K562 (cell line): ENCODE measurements at places on chromosomes 13 and 19.
A peak's percentile ranks its signal among the peaks of the same experiment; 100 is the strongest.

GRCh38 chr13:107138486-107138885, 570.5 kb upstream of the ARGLU1 start:
- DNase-seq = no peak

- no peak for DNase-seq
Observed at GRCh38 chr13:26759249-26759906, 1.2 kb downstream of the GPR12 start.

DNA sequence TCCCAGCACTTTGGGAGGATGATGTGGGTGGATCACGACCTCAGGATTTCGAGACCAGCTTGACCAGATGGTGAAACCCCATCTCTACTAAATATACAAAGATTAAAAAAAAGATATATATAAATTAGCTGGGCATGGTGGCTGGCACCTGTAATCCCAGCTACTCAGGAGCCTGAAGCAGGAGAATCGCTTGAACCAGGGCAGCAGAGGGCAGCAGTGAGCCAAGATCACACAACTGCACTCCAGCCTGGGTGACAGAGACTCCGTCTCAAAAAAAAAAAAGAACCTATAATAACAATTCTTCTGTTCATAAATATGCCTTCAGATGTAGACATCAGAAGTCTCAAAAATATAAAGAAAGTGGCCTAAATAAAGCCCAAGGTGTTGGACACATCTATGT, 7.6 kb downstream of the ZNF737 start:
- DNase-seq = no peak

DNA sequence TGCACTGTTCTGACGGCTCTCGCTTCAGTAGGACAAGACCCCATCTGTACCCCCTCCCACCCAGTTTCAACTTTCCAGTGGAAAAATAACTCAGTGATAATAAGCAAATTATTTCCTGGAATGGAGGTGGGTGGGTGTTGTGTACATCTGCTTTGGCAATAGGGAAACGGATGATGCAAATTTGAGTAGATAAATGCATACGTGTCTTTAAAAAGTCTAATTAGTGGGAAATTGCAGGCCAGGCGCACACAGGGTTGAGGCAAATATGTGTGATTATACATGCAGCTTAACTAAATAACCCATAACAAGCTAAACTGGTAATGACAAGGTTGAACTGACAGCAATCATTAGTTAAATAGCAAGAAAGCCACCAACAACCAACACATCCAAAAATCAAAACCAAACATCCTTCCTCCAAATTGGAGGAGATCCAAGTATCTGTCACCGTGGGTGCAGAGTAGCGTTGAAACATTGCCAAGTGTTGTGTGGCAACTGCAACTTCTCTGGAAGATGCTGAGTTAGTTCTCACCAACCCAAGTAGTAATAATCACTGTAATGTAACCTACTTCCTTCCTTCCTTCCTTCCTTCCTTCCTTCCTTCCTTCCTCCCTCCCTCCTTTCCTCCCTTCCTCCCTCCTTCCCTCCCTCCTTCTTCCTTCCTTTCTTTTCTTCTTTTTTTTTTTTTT, 54.6 kb downstream of the TRPM4 start:
- DNase-seq = peak; percentile 36

DNA sequence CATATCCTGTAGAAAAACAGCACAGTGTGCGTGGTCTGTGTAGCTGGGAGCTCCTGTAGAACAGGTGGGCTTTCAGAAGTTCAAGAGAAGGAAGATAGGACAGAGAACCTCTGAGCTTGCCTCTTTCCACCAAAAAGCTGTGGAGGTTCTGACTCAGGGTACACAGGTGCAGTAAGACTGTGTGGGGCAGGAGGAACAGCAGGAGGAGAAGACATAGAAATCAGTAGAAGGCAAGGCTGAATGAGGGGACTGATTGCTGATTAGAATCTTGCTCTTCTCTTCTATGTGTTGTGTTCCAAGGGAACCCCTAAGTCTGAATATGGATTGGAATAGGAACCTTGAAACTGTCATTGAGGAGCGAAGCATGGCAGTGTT, 122.7 kb downstream of the AKAP11 start:
- DNase-seq = no peak

DNA sequence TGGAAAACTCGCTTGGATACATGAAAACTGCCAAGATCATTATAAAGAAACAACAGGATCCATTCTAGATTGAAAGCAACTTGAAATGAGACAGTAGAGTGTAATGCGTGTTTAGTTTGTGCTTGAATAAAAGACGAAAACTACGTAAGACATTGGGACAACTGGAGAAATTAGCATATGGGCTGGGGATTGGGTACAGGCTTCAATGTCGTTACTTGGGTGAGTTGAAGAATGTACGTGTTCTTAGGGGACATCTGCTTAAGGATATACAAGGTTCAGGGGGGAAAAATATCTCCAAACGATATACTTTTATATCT, 471 bp upstream of the ERVK3-1 start:
- DNase-seq = peak; percentile 58

DNA sequence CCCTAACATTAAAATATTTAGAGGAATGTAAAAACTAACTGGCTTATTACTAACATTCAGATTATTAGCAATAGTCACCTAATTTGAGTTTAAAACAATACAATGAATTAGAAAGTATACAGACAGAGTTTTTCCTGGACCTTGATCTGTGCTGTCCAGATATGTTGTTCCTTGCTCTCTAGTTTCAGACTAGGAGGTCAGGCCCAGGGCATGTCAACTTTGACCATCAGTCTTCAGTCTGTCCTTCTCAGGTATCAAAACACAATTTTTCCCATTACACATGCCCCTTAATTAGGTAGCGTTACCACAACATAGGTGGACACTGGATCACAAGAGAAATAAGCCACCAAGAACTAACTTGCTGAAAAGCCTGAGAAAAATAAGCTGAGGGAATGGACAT, 197.0 kb downstream of the MAB21L1 start:
- no peak for DNase-seq

DNA sequence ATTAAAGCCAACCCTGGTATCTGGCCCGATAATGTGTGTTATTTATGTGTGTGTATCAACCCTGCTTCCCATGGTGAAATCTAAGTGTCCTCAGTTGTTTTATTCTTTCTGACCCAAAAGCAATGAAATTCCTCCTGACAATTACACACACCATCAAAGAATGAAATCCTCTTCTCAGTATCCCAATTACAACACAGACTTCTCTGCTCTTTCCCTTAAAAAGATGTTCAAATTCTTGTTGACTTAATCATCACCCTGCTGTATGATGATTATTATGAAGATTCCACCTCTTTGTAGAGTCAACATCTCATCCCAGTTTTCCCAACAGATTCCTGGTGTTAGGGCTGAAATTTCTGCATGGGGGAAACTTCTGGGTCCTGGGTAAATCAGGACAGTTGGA, 8.9 kb upstream of the TRPC4 start:
- DNase-seq = no peak

- no peak for DNase-seq
Observed at GRCh38 chr19:31427857-31428256, 78.6 kb upstream of the TSHZ3 start.

DNA sequence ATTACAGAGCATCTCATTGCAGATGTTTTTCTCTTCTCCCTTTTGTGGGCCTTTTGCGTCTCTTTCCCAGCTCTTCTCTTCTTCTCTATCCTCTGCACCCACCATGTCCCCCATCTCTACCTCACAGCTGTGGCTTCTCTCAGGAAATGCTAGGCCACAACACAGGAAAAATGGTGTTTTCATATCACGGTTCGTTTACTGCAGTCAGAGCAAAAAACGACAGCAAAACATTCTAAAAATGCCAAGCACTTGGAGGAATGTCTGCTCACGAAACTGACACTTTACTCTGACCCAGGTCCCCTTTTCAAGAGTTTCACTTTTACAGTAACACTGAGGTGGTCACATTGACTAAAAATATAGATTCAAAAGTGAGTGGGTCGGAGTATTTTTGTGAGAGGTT, 152.2 kb downstream of the DCT start:
- DNase-seq = no peak

GRCh38 chr19:44777715-44778347, at the start of gene CBLC:
TSS of gene CBLC (plus strand) at chr19:44777890. CDS start at chr19:44777932, 42 bp downstream.
- peak; percentile 30 for DNase-seq

DNA sequence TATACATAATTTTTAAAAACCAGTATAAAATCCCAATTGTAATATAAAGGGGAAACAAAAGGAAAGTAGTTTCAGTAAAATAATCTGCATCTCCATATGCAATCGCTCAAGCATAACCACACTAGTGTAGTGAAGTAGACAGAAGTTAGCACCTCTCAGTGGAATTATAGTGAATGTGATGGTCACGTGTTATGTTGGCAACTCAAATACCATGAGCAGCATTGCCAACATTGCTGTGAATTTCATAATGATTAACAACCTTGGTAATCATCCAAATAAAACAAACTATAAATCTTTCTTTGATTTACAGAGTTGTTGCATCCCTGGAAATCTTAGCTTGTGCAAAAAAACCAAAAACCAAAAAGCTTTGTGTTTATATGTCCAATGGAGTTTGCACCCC, 77.3 kb upstream of the SIAH3 start:
- DNase-seq = no peak

DNA sequence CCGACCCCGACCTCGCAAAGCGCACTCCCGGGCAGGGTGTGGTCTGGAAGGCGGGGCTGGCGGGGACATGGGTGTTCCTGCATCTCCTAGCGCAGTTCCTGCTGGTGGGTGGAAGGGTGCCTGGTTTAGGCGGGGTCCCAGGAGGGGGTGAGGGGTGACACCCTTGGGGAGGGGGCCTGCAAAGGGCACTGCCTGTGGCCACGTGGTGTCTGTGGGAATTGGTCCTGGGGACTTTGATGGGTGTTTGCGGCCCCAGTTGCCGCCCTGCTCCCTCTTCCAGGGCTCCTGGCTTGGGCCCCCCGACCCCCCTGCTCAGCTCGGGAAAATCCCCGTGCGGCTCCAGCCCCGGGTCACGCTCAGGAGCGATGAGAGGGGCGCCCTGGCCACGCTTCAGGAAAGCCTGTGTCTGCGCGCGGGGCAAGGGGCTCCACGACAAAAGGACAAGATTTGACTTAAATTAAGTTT, 19.1 kb downstream of the WTIP start:
- DNase-seq = peak; percentile 53

DNA sequence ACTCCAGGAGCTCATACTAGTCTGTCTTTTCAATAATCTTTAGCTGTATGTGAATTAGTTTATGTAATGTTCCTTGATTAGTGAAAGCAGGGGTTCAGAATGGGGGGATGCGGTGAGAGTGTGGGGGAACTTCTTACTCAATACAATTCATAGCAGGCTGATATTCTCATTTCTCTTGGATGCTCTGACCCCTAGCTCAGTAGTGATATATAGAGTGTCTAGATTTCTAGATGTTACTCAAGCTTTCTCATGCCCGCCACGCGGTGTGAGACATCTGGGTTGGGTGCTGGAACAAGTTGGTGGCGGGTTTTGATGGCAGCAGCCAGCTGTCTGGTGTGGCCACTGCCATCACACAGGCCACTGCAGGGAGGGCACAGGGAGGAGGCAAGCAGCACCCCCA, 39.3 kb upstream of the FLT1 start:
- DNase-seq = no peak

GRCh38 chr19:33368074-33368864, 5.2 kb upstream of the CEBPG start:
- no peak for DNase-seq

DNA sequence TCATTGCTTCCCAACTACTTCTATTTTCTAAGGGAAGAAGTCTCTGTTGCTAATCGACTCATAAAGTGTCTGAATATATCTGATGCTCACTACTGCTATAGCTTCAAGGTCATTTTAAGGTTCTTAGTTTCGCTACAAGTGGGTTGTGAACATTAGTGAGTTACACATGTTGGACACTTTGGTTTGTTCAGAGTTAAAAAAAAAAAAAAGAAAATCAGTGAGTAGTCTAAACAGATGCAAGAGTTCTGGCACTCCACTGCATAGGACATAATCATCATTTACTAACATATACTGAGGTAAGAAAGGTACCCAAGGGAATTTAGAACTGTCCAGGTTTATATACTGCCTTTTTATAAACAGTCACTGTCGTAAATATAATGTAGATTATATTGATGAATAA, 108.8 kb downstream of the KLF12 start:
- DNase-seq = no peak

DNA sequence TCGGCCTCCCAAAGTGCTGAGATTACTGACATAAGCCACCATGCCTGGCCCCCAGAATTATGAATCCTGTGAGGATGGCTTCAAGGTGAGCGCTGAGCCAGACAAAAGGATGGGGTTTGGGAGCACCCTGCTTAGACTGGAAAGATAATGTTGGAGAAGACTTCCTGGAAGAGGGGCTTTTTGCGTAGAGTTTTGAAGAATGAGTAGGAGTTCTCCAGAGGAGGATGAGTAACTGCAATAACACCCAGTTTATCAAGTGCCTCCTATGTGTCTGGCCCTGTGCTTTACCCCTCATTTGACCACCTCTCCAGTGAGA, 641 bp upstream of the GDF15 start:
- DNase-seq = no peak

GRCh38 chr13:27393101-27393500, 31.3 kb upstream of the GTF3A start:
- no peak for DNase-seq

GRCh38 chr19:15937771-15938170, 3.4 kb upstream of the CYP4F11 start:
- DNase-seq = no peak

GRCh38 chr13:33250609-33251008, 34.9 kb downstream of the STARD13 start:
- DNase-seq = no peak

GRCh38 chr19:20964798-20965197, 41.7 kb downstream of the ZNF85 start:
- DNase-seq = no peak

DNA sequence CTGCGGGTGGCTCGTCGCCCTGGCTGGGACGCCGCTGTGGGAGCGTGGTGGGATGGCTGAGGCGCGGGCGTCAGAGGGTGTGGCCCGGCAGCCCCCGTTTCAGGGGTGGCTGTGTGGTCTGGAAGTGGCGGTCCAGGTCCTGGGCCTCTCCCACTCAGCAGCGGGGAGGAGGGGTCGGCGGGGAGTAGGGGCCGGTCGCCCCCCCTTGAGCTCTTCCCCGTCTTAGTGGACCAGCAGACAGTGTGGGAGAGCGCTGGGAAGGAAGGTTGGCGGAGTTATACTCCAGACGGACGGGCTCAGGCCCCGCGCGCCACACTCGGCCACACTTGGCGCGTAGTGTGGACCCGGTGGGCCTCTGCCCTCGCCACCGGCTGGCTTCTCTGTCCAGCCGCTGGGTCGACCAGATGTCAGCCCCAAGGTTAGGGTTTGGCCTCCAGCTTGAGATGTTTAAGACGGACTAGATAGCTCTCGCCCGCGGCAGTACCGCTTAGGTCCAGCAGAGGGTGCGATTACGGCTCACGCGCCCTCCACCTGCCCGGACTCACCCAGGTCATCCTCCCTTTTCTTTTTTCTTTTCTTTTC, 21.7 kb upstream of the ZNF429 start:
- DNase-seq = peak; percentile 33

DNA sequence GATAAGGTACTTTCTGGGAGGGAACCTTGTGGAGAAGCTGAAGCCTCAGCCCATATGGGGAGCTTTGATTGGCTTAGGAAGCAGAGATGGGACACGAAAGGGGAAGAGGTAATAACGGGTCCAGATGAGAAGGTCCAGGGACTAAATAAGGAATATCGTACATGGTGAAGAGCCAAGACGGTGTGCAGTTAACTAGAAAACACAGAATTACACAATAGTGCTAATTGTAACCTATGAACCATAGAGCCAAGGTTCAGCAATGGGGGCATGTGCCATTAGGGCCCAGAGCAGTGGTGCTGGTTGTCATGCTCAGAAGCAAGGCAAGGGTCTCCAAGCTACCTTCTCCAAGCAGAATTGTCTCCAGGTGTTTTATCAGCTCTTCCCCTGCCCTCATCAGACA, 106.1 kb downstream of the IRS2 start:
- DNase-seq = no peak
